ENCODE measurements at places on chromosomes 16 and 17.

GRCh38 chr16:1181404-1182315 is 28.8 kb downstream of the CACNA1H start:
- no peak for DNase-seq

GRCh38 chr17:70863436-70864248 is 694.3 kb downstream of the KCNJ2 start:
- no peak for DNase-seq

GRCh38 chr16:81657781-81658180 is 121.3 kb upstream of the PLCG2 start:
- no peak for DNase-seq

- no peak for DNase-seq
Measured at GRCh38 chr17:69949496-69949895, 125.5 kb upstream of the KCNJ16 start.

- DNase-seq: no peak
Measured at GRCh38 chr17:36593656-36594316, 2.1 kb downstream of the DHRS11 start.

DNA sequence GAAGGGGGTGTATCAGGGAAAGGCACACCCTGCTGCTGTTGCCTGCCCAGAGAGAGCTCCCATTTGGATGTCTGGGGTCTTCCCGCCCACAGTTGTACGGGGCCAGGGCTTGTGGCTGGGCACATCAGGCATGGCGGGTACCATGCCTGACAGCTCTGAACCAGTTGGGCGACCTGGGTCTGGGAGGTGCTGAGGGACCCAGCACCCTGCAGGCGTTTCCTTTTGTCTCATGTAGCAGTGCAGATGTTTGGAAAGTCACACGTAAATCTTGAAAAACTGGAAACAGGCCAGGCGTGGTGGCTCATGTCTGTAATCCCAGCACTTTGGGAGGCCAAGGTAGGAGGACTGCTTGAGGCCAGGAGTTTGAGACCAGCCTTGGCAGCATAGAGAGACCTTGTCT is 8.4 kb upstream of the JPT2 start:
- DNase-seq: no peak

DNA sequence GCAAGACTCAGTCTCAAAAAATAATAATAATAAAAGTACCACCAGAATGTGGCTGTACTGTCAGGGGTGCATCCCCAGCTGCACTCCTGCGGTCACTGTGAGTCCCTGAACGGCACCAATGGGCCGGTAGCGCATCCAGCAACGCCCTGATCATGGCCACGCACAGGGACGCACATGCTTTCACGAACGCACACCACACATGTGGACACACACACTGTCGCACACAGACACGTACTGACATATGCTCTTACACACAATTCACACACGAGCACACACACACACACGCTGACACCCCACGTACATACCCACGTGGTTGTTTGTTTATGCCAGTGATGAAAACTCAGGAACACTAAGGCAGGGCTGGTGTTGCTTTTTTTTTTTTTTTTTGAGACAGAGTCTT is 21.8 kb downstream of the DOC2B start:
- DNase-seq: no peak

DNA sequence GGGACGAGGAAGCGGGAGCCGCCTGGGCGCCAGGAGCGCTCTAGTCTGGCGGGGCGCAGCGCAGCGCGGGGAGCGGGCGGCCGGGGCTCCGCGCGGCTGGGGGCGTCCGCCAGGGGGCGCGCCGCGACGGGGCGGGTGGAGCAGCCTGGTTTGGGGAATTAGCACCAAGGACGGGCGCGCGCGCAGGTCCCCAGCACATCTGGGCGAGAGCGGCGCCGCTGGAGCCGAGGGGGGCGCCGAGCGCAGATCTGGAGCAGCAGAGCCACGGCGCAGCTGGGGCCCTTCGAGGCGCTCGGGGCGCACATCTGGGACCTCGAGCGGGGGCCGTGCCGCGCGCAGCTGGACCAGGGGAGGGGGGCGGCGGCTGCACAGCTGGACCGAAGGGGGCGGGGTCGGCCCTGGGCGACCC is at the start of gene NXPH3:
Gene NXPH3, plus strand, starts transcription at position 193 of the 409 bp plus-strand sequence. CDS start 349 bp downstream, outside the sequence.
- DNase-seq: no peak

- DNase-seq: no peak
Measured at GRCh38 chr16:14364386-14365199, 265.5 kb downstream of the PARN start.

DNA sequence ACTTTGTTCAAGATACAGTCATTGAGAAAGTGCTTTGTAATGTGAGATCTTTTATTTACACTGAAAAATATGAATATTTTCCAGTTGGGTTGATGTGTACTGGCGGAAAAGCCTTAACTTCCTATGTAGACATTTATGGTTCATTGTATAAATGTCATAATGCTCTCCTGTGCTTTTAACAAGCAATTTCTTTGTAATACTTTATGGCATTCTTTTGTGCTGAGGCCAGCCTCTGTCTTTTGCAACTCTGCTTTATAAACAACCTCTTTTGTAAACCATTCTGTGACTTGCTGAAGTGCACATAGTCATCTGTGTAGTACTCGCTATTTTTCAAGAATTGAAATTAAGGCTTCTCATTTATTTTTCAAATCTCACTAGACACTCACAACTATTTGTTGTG is 291.2 kb downstream of the CDH11 start:
- no peak for DNase-seq

DNA sequence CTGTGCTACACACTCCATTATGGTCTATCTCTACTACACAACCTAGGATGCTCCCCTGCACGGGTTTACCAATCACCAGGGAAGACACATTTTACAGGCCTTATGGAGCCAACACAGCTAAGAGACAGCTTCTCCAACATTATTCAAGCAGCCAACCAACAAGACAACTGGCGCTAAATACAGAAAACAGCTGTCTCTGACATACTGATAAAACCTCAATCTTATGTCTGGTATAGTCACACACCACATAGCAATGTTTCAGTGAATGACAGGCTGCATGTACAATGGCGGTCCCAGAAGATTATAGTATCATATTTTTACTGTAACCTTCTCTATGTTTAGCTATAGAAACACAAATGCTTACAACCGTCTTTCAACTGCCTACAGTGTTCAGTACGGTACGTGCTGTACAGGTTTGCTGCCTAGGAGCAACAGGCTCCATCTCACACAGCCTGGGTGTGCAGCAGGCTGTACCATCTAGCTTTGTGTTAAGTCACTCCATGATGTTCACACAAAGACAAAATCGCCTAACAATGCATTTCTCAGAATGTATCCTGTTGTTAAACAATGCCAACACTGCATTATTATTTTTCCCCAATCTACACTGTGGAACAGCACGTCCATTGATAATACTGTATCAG is 10.9 kb downstream of the USP22 start:
- DNase-seq: no peak

GRCh38 chr17:80352991-80353665 is 61.8 kb upstream of the ENDOV start:
- DNase-seq: no peak

DNA sequence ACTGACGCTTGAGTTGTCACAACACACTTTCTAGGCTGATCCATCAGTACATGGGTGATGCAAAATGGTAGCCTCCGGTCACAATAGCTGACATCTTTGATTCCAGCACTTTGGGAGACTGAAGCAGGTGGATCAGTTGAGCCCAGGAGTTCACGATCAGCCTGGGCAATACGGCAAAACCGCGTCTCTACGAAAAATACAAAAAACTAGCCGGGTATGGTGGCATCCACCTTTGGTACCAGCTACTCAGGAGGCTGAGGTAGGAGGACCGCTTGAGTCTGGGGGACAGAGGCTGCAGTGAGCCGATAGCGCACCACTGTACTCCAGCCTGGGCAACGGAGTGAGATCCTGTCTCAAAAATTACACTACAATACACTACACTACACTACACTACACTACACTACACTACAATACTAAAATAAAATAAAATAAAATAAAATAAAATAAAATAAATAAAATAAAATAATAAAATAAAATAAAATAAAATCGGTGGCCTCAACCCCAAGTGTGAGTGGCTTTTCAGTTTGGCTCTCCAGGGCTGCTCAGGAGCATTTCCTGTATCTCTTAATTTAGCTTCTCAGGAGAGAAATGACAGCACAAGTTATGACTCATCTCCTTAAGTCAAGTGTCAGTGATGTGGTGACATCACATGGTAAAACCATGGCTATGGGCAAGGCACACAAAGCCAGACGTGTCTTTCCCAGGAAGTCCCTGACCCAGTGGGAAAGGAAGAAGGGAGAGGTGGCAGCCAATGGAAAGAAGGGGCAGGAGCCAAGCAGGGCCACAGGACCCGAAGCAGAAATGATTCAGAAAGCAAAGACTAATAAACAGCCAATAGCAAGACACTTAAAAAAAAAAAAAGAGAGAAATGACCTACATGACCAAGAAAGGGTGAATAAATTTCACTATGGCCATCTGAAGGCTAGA is 75.3 kb upstream of the TBC1D3K start:
- DNase-seq: no peak

DNA sequence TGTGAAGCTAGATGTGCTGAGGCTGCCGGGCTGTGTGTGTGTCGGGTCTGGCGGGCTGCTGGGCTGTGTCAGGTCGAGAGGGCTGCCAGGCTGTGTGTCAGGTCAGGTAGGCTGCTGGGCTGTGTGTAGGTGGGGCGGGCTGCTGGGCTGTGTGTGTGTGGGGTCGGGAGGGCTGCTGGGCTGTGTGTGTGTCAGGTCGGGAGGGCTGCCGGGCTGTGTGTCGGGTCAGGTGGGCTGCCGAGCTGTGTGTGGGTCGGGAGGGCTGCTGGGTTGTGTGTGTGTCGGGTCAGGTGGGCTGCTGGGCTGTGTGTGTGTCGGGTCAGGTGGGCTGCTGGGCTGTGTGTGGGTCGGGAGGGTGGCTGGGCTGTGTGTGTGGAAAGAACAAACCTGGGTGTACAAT is 8.6 kb downstream of the WDR45B start:
- DNase-seq: no peak

DNA sequence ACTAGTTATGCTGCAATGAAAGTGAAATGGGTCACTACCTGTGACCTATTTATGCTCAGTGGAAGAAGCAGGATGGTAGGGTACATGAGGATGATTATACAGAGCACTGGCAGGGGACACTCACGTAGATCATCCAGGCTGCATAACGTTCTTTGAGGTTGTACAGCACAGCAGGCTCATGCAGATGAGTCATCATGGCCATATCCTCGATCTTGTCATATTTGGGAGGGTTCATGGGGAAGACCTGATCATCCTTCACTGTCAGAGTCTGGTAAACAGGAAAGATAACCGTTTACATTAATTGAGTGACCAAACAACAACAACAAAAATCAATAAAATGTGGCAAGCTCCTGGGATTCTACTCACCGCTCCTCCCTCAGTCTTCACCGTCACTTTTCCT is 2.1 kb downstream of the MYH2 start:
- no peak for DNase-seq

- DNase-seq: no peak
Measured at GRCh38 chr17:4759776-4760236, 11.9 kb upstream of the TM4SF5 start.

- no peak for DNase-seq
Measured at GRCh38 chr17:10292057-10292937, 80.5 kb downstream of the MYH13 start.

GRCh38 chr17:71941920-71942319 is 178.9 kb upstream of the SOX9 start:
- no peak for DNase-seq
